ENCODE measurements at places on chromosomes 13 and 19.

- no peak for DNase-seq
Measured at GRCh38 chr19:1245494-1246264, 2.7 kb upstream of the MIDN start.

- DNase-seq = peak; percentile 100
Measured at GRCh38 chr19:45178262-45179071, at the start of gene BLOC1S3. TSS of gene BLOC1S3 (plus strand) at chr19:45178784. CDS start at chr19:45179297, 513 bp downstream.

DNA sequence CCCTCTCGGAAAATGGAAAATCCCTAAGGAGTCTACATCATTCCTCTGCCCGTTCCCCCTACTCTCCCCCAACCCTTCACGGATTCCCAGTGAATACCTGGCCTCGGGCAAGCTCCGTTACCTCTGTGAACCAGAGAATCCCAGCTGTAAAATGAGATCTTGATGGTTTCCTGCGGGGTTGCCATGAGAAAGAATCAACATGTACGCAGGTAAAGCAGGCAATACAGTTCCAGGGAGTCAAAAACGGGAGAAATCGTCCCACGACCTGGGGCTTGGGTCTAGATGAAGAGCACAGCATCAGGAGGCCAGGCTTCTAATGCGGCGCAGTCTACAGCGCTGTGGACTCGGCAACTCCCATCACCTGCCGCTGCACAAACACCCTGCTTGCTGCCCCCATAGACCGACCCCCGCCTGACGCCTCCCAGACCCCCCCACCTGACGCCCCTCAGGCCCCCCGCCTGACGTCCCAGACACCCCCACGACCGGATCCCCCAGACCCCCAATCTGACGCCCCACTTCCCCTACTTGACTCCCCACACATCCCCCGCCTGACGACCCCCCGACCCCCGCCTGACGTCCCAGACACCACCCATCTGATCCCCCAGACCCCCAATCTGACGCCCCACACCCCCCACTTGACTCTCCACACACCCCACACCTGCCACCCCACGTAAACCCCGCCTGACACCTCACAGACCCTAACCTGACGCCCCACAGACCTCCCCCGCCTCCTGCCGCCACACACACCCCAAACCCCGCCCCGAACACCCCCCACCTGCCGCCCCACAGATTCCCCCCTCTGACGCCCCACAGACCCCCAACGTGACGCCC is 680 bp downstream of the LIG4 start:
- DNase-seq = no peak

- DNase-seq = no peak
Measured at GRCh38 chr13:26996965-26997752, 174.5 kb downstream of the USP12 start.

Data from activated T-cell treated with anti-CD3 and anti-CD28 coated beads, Interleukin-2, amount 50 U/mL, for 48 hours (primary cell).